Transverse colon (tissue), 4 donors: ENCODE measurements at places on chromosomes 5 and 9. TPM values are rescaled to one million over a fixed set of nuclear protein-coding genes. Genes with fewer than 3 reads are reported as not detected.

The BTNL3 gene
- total RNA-seq: 21.7 TPM

The SLC28A3 gene
- total RNA-seq: 0.41 TPM

DNA sequence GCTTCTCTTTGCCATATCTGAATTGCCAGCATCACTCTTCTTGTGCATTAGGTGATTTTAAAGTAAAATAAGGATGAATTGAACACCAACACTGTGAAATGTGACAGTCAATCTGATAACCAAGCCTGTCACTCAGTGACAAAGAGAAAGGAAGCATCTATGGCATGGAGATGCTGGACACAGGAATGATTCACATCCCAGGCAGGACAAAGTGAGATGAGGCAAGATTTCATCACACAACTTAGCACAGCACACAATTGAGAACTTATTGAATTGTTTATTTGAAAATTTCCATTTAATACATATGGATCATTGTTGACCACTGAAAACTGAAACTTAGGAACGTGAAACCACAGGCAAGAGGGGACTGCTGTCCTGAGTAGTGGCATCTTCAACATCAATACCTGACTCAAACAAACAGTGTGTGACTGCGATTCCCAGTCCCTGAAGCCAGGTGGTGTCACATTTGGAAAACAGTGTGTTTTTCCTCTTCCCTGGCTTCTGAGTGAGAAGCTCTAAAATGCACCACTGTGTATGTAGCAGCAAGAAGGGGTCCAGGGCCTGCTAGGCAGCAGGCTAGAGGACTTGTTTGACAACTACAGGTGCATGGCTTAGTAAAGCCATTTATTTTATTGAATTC lies 10.7 kb downstream of the GAPT start:
- no peaks in the 10 kb centered on the region for H3K27me3 ChIP-seq
- H3K4me3 ChIP-seq: no peak overlapping the region
- H3K4me1 ChIP-seq: no peaks in the 10 kb centered on the region
- DNase-seq: no peak

GRCh38 chr9:125343518-125344275 lies 82.1 kb downstream of the GAPVD1 start:
- no peak for DNase-seq
- H3K36me3 ChIP-seq: no peaks in the 10 kb centered on the region
- peaks cover 5% of the 10 kb centered on the region for H3K4me1 ChIP-seq
- H3K27me3 ChIP-seq: no peaks in the 10 kb centered on the region
- H3K27ac ChIP-seq: no peak overlapping the region

- no peaks in the 10 kb centered on the region for H3K27me3 ChIP-seq
- no peak overlapping the region for H3K4me3 ChIP-seq
- peak; percentile 11 for DNase-seq
- H3K36me3 ChIP-seq: no peaks in the 10 kb centered on the region
Observed at GRCh38 chr5:112549127-112549526, 130.1 kb upstream of the EPB41L4A start.

The SARDH gene
- total RNA-seq: 0.68 TPM

GRCh38 chr5:90689064-90689463 lies 130.5 kb downstream of the ADGRV1 start:
- H3K27ac ChIP-seq: no peak overlapping the region
- DNase-seq: no peak
- H3K27me3 ChIP-seq: no peaks in the 10 kb centered on the region
- no peaks in the 10 kb centered on the region for H3K4me1 ChIP-seq
- no peaks in the 10 kb centered on the region for H3K36me3 ChIP-seq
